ENCODE measurements at places on chromosomes 5 and 9.

- no peak for DNase-seq
Observed at GRCh38 chr5:89471115-89471514, 588.1 kb upstream of the MEF2C start.

- DNase-seq, result no peak
Observed at GRCh38 chr9:113148781-113149510, 1.9 kb upstream of the SLC31A2 start.

DNA sequence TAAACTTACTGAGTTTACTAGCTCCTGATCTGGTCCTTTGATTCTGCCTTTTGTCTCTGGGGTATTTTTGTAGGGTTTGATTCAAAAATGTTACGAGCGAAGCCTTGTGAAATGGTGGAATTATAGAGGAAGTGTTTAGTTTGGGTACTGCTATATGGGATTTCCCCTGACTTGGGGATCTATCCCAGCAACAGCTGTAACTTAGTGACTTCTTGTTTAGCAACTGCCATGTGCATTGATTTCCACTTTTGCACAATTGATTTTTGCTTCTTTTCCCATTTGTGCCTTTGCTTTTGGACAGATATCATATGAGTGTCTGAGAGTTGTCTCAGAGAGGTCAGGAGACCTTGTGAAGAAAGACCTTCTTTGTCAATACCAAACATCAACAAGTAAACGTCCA lies 248.5 kb upstream of the DAP start:
- DNase-seq, result no peak

- DNase-seq, result no peak
Observed at GRCh38 chr9:128375865-128376264, 4.7 kb downstream of the URM1 start.

DNA sequence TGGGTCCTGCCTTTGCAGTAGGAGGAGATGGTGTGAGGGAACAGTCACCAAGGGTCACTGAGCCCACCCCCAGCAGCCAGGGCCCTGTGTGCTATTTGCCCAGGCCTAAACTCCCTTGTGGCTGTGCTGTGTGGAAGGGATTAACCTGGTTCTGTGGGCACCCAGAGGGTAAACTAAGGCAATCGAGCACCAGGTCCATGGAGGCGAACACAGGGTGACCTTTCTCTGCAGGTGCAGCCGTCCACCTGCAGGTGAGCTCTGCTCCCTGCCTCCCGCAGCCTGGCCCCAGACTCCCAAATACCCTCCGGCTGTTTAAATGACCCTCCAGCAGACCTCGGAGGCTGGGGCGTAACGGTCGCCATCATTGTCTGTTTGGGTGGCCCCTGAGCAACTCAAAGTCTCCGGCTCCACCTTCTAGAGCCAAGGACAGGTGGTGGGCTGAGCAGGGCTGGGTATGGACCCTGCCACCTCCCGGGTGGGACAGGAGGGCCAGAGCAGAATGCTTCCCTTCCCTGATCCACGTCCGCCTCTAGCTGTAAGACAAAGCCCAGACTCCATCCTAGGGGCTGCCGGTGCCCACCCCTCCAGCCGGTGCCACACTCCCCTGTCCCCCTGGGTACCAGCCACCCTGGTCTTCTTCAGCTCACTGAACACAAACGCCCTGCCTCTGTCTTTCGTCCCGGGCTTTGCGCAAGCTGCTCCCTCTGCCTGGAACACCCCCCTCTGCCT lies 34.1 kb upstream of the FIBCD1 start:
- no peak for DNase-seq

DNA sequence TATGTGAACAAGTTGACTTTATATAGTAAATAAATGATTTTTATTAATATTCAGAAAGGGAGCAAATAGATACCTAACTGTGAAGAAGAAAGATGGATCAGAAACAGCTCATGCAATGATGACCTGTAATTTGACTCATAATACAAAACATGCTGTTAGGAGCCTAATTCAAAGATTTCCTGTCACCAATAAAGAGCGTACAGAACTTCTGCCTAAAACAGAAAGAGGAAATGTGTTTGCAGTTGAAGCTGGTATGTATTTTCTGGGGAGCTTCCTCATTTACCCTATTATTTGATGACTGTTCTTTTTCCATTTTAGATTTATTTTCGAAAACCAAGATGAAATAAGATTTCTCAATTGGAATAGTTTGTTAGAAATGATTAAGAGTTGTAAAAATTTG lies 11.4 kb downstream of the YTHDC2 start:
- no peak for DNase-seq

GRCh38 chr5:168701641-168702040 lies 122.5 kb upstream of the PANK3 start:
- no peak for DNase-seq

Measured in NCI-H1092 (cell line).